ENCODE measurements at places on chromosomes 16 and 17.

DNA sequence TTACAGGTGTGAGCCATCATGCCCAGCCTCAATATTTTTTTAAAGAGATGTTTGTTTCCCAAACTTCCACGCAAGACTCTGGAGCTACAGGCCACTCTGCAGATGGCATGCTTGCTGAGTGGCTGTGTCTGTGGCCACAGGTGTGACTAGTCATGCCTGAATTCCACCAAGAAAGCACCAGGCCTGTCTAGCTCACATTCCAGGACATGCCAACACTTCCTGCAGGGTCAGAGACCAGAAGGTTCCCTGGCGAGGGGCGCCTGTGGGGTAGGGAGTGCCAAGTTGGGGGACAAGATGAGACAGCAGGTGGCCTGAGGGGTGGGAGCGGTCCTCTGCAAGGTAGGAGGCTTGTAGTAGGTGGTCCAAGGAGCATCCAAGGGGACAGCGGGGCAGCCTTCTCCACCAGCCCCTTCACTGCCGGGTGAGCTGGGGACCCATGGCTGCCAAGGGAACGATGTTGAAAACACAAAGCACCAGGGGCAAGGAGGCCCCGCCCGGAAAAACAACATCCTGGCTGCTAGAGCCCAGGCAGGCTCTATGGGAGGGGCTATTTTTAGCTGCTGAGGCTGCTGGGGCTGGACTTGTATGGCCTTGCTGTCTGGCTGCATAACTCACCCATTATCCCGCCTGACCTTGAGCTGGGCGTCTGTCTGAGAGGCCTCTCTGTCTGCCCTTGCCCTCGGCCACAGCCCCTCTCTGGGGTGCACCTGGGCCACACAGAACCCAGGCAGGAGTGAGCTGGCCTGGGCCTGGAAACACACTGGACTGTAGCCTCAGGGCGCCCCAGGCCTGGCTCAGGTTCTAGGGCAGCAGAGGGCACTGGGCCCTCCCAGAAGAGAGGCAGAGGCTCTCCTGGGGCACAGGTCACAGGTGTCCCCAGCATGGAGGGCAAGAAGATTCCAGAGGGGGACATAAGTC, 5.7 kb downstream of the TRIM47 start:
- no peak for DNase-seq

DNA sequence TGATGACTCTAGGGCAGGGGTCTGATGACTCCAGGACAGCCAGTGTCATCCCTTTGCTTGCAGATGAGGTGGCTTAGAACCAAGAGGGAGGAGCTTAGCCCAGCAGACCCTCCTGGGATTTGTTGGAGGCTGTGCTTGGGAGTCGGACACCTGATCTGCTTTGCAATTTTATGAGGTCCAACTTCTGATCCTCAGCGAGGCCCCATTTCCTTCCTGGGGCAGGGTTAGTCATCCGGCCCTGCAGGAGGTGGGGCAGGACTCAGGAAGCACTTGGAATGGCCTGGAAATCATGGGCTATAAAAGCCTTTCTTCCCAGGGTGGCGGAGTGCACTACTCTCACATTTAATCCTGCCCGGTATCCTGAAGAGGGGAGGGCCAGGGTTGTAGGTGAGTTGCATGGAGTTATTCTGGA, 168.5 kb downstream of the MSI2 start:
- no peak for DNase-seq

GRCh38 chr17:75839942-75840798, 4.0 kb downstream of the UNC13D start:
- DNase-seq = no peak

DNA sequence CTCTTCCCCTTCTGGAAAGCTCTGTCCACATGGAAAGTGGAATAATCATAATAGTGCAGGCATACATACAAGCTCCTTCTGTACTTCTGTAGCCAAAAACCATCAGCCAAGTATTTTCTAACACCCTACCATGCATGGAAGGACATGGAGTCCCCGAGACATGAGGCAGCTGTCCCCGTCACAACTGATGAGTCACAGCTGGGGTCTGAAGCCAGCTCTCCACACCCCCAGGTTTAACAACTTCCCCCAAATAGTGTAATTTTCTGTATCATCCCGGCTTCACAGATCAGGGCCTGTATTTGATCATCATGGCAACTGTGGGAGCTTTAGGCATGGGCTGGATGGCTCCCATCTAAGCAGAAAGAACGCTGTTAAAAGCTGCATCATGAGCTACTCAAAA, 16.6 kb downstream of the C16orf96 start:
- DNase-seq = no peak

DNA sequence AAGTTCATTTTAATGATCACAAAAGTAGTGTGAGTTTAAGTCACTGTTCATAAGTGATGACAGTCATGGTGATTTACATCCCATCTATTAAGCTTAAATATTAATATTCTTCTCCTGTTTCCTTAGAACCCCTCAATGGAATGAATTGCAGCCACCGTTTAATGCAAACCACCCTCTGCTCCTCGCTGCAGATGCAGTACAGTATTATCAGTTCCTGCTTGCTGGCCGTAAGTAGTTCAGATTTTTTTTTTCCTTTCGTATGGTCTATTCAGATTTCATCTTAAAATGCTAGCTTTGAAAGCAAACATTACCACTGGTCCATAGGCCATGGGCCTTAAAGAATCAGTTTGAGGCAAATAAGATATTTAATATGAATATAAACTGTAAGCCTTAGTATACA, 359.0 kb upstream of the TBX2 start:
- no peak for DNase-seq

DNA sequence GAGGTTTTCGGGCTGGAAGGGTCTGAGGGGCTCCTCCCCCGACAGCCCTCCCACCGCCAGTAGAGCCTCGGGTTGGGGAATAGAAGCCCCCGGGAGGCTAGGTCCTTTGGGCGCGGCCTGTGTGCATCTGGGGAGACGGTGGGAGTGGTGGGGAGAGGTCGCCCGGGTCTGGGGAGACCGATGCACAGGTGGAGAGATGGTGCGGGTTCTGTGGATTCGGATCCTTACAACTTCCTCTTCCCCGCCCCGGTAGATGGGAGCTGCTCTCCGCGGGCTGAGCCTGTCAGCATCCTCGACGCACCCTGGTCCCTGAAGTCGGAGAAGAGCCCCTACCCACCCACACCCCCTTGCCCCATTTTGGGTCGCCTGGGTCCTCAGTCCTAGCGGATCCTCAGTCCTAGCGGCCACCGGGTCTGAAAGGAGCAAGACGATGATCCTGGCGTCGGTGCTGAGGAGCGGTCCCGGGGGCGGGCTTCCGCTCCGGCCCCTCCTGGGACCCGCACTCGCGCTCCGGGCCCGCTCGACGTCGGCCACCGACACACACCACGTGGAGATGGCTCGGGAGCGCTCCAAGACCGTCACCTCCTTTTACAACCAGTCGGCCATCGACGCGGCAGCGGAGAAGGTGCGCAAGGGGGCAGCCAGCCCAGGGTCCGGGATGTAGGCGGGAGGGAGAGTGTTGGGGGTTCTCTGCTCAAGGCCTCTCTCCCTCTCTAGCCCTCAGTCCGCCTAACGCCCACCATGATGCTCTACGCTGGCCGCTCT, 790 bp downstream of the BCKDK start:
- no peak for DNase-seq

GRCh38 chr17:8144401-8145231, 7.6 kb downstream of the PER1 start:
- DNase-seq = no peak

GRCh38 chr16:73775841-73776388, 520.7 kb upstream of the PSMD7 start:
- DNase-seq = no peak

- DNase-seq = no peak
Measured at GRCh38 chr16:15483857-15484256, 49.5 kb downstream of the BMERB1 start.

- DNase-seq = no peak
Measured at GRCh38 chr17:80116921-80117380, 15.6 kb downstream of the GAA start.

- DNase-seq = no peak
Measured at GRCh38 chr17:59534583-59534982, 30.8 kb upstream of the DHX40 start.

- DNase-seq = no peak
Measured at GRCh38 chr16:71425746-71426068, 16.1 kb downstream of the TLE7 start.

DNA sequence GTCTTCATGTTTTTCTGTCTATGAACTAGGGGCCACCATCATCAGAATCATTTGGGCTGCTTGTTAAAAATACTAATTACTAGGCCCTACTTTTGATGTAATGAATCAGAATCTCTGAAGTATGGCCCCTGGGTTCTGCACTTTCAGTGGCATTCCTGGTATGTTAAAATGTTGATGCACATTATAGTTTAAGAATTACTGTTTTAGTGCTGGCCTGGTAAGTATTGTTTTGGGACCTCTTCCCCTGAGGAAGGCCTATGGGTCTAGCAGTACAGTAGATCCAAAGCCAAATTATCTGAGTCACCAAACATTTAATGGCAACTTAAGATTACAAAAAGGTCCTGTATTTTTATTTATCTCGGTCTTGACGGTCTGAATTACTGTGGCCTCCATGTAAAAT, 58.8 kb downstream of the AP2B1 start:
- no peak for DNase-seq

DNA sequence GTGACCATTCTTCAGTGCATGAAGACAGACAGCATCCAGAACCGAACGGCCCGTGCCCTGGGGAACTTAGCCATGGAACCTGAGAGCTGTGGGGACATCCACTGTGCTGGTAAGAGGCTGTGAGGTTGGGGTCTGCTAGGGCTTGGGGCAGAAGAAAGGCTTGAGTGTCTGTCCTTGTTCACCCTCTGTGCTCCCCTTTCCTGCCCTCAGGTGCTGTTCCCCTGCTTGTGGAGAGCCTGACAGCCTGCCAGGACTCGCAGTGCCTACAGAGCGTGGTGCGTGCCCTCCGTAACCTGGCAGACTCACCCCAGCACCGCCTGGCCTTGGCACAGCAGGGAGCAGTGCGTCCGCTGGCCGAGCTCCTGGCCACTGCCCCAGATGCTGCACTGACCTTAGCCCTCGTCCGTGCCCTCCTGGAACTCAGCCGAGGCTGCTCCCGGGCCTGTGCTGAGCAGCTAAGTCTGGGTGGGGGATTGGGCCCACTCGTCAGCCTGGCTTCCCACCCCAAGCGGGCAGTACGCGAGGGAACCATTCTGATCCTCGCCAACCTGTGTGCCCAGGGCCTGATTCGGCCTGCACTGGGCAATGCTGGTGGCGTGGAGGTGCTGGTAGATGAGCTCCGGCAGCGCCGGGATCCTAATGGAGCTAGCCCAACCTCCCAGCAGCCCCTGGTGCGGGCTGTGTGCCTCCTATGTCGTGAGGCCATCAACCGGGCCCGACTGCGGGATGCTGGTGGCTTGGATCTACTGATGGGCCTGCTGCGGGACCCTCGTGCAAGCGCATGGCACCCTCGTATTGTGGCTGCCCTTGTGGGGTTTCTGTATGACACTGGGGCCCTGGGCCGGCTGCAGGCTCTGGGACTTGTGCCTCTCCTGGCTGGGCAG, 2.9 kb downstream of the ARMC5 start:
- no peak for DNase-seq

DNA sequence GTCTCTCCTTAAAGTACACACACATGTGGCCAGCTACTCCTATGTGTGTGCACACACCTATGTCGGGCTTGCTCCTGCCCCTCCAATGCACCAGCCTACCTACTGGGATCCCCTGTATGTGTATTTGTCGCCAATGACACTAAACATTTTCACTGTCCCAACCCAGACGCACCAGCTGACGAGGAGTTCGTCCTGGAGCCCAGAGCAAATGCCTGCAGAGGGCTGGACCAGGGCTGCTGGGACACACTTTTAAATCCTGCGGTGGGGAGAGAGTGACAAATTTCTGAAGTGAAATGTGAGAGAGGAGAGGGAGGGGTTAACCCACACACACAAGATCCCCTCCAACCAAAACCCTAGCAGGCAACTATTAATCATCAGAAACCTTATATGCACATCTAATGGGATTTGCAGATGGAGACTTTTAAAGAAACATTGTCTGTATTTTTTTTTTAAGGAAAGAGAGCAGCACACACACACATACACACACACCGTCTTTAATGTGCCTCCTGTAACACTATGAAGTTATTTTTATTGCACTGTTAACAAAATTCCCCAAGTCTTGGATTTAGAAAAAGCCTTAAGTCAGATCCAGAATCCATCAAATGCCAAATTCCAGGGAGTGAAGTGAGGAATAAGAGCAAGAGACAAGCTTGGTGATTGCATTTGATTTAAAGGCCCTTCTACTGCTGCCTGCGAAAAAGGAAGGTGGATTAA, at the start of gene MEOX1:
Gene MEOX1, minus strand, starts transcription at position 224 of the 714 bp plus-strand sequence. CDS start 388 bp downstream, outside the sequence.
- DNase-seq = no peak

All from activated CD4-positive, alpha-beta T cell treated with anti-CD3 and anti-CD28 coated beads for 4 hours (primary cell).